DMS53 (cell line): ENCODE measurements at places on chromosomes 2 and 18.
A peak's percentile ranks its signal among the peaks of the same experiment; 100 is the strongest.

GRCh38 chr2:175577368-175577970, 396.0 kb upstream of the ATP5MC3 start:
- DNase-seq, result no peak

DNA sequence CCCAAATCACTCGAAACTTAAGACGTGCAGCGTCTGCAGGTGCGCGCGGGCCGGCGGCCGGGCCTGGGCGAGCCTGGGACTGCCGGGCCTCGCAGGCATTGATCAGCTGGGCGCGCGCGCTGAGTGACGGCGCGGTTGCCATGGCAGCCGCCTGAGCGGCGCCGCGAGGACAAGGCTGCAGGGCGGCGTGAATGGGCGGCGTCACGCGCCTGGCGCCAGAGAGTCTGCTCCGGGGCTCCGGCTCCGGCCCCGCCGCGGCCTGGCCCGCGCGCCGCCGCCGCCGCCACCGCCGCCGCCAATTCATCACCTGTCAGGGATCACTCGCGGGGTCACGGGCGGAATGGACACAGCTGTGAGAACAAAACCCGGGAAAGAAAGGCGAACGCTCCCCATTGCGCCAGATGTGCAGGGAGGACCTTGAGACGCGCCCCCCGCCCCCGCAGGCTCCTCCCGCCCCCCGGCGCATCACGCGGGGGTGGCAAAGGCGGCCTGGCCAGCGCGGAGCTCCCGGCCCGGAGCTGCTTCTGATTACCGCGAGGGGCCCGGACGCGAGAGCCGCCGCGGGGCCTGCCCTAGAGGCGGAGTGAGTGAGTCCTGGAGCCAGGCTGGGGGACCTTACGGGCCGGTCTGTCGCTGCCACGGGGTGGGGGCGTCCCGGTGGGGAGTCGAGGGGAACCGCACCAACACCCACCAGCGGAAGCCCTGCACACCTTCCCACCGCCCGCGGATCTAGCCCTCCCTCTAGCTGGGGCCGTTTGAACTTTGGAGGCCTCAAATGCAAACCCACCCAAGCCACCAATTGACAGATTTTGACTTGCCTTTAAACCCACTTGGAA, 2.9 kb upstream of the ID2 start:
- DNase-seq, result peak; percentile 96

DNA sequence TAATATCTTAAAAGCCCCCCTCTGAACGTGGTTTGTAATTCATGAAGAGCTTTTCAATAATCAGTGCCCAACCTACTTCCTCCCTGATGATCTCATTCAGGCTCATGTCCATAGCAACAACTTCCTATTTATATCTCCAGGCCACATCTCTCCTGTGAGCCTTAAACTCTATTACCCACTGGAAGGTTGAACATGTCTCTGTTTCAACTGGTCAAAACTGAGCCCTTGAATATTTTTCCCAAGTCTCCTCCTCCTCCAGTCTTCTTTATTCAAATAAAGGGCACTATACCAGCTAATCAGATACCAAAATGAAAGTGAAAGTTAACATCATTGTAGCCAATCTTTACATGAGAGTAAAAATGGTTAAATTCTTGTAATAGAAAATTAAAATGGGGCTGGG, 63.7 kb upstream of the ITGA4 start:
- DNase-seq, result peak; percentile 92

DNA sequence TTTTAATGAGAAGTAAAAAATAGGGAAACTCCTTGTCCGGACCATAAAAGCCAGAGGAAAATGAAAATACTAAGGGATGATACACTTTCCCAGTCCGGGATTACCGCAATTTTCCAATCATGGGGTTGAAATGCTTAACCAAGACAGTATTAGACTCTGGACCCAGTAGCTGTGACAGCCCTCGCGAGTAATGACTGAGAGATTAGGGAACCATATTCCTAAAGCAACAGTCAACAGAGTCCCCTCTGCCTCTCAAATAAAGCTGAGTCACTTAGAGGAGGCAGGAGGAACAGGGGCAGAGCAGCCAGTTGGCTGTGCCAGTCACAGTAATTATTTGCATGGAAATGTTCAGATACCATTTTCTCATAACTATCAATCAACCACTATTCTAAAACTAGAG, 34.8 kb downstream of the GPATCH11 start:
- no peak for DNase-seq

GRCh38 chr2:127007652-127008051, 99.3 kb downstream of the BIN1 start:
- DNase-seq, result no peak

GRCh38 chr2:143901185-143901842, 618.6 kb downstream of the ZEB2 start:
- DNase-seq, result no peak
